AG04450 (cell line): ENCODE measurements at places on chromosomes 3 and 15. TPM values are rescaled to one million over a fixed set of nuclear protein-coding genes. Genes with fewer than 3 reads are reported as not detected.

Gene FGF12
- not detected in 2 replicates for polyA plus RNA-seq

- DNase-seq = no peak
These were observed 29.5 kb upstream of the CCDC54 start for GRCh38 chr3:107347751-107348150.

DNA sequence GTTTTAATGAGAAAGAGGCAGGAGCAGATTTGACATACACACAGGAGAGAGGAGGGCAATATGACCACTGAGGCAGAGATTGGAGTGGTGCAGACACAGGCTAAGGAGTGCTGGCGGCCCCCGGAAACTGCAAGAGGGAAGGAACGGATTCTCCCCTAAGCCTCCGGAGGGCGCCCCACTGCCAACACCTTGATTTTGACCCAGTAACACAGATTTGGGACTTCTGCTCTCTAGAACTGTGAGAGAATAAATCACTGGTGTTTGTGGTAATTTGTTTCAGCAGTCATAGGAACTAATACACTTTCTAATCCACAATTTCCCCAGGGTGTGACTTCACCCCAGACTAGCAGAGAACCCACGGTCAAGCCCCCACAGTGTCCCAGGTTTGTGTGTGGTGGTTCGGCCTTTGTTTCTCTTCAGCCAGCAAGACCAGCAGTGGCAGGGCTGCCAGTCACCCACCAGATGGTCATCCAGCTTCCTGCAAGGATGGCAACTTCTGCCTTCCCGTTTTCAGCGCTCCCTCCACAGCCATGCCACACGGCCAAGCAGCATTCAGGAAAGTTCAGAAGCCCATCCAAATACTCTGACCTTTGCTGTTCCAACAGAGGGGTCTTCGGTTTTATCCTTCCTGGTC is 23.6 kb upstream of the TSPAN3 start:
- no peak for DNase-seq

Gene ASB14
- polyA plus RNA-seq = not detected in 2 replicates

GRCh38 chr3:153145454-153145853 is 16.6 kb upstream of the RAP2B start:
- DNase-seq = no peak

GRCh38 chr3:190089711-190090110 is 31.0 kb downstream of the P3H2 start:
- DNase-seq = no peak

DNA sequence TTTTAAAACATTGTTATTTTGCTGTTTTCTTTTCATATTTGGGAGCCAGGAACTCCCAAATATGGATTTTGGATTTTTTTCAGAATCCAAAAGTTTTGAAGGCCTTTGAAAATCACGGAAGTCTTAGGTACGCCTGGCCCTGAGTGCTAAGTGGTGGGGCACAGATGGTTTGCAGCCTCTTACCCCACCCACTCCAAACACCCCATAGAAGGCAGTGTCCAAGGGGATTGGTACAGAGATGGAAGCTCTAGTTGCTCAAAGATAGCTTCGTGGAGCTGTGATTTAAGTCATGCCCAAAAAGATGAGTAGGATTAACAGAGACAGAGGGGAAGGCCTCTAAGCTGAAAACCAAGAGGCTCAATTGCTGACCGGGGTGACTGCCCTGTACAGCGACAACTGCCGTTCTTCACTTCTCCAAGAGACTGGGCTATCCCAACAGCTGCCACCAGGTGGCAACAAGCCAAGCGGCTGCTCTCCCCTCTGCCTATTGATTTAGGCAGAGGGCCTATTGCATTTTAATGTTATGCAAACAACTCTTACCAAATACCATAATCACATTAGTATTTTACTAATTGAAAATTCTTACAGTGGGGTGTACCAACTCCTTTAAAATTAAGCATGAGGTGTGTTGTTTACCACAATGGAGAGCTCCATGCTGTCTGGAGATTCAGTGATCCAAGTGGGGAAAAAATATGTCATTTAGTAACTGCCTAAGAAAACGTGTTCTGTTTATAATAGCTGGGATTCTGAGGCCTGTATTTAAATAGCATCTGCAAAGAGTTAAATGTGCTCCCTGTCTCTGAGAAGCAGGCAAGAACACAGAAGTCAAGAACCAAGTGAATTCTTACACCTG is 64.0 kb upstream of the C15orf61 start:
- peak; percentile 21 for DNase-seq

DNA sequence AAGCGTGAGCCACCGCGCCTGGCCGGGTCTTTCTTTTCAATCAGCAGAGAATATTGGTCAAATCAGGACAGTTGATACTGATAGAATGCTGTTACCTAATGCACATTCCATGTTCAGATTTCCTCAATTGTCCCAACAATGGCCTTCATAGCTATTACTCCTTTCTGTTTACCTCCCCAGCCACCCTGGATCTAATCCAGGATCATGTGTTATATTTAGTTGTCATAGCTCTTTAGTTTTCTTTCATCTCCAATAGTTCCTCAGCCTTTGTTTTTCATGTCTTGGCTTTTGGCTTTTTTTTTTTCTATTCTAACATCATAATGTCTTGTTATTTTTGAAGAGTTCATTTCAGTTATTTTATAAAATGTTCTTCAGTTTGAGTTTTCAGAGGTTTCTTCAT is 14.6 kb downstream of the USP3 start:
- DNase-seq = no peak

GRCh38 chr3:17125738-17126442 is 241.1 kb downstream of the PLCL2 start:
- no peak for DNase-seq

Gene GUCA1C
- polyA plus RNA-seq = not detected in 2 replicates

Gene STT3B
- polyA plus RNA-seq = 79.3 and 112 TPM in 2 replicates

- DNase-seq = no peak
These were observed 84.2 kb upstream of the ZNF280D start for GRCh38 chr15:56817321-56818080.

GRCh38 chr3:173395073-173395411 is 2.5 kb upstream of the NLGN1 start:
- DNase-seq = no peak

GRCh38 chr3:5296362-5296761 is 108.9 kb downstream of the EDEM1 start:
- no peak for DNase-seq

Gene PDZRN3
- 14.7 and 22.7 TPM in 2 replicates for polyA plus RNA-seq

- no peak for DNase-seq
These were observed 79.0 kb downstream of the SERPINI1 start for GRCh38 chr3:167814441-167814951.
